ENCODE measurements at places on chromosomes 5 and 9.

DNA sequence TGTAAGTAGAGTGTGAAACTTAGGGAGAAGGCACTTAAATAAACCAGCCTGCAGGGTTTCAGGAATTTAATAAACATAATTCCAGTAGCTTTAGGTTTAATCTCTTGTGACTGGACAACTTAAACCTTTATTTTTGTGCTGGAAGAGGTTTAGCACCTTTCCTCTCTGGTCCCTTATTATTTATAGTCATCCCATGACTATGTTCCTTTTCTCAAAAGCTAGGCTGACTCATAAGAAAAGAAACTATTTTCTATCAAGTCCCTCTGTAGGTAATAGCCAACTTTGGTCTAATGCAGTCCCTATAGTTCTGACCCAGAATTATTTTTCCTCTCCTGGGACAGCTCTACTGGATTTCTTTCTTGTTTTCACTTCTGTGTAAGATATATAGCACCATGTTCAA is 588.9 kb downstream of the NR2F1-AS1 start:
- no peak for DNase-seq

DNA sequence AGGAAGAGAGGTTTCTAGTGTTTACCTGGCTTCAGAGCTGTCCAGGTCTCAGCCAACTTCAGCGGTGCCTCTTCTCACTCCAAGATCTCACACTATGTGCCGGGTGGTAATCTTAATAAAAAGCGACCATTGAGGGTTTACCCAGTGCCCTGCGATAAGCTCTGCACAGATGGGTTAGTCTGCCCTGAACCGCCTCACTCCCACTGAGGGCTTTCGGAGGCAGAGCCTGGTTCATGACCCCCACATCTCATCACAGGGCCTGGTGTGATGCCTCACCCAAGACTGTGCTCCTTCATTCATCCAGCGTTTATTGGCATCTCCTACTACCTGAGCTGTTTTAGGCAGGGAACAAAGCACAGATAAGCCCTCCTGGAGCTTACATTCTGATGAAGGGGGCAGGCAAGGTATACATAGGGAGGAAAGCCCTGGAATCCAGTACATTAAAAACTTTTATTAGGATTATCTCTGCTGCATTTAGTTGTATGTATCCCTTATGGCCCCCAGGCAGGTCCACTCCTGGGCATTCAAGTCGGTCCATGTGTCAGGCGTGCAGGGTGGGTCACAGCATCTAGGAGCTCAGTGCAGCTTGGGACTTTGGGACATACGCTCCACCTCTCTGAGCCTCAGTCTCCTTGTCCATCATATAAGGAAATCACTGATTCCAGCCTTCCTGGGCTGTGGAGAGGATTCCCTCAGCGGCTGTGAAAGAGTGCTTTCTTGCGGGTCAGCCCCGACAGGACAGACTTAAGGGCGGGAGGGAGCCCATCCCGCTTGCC is 613 bp upstream of the COL15A1 start:
- DNase-seq, result no peak

GRCh38 chr5:35236770-35237169 is 6.5 kb upstream of the PRLR start:
- DNase-seq, result no peak

- DNase-seq, result no peak
Measured at GRCh38 chr5:11903614-11904264, 507 bp downstream of the CTNND2 start.

DNA sequence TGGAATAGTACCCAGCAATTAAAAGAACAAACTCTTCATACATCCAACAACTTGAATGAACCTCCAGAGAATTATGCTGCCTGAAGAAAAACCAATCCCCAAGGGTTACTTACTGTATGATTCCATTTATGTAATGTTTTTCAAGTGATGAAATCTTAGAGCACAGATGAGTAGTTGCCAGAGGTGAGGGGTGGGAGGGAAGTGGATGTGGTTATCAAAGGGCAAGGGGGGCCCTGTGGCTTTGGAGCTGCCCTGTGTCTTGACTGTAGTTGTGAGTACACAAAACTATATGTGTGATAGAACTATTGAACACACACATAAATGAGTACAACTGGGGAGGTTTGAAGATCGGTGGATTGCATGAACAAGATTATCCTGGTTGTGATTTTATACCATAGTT is 115.8 kb upstream of the SLC25A48 start:
- no peak for DNase-seq

DNA sequence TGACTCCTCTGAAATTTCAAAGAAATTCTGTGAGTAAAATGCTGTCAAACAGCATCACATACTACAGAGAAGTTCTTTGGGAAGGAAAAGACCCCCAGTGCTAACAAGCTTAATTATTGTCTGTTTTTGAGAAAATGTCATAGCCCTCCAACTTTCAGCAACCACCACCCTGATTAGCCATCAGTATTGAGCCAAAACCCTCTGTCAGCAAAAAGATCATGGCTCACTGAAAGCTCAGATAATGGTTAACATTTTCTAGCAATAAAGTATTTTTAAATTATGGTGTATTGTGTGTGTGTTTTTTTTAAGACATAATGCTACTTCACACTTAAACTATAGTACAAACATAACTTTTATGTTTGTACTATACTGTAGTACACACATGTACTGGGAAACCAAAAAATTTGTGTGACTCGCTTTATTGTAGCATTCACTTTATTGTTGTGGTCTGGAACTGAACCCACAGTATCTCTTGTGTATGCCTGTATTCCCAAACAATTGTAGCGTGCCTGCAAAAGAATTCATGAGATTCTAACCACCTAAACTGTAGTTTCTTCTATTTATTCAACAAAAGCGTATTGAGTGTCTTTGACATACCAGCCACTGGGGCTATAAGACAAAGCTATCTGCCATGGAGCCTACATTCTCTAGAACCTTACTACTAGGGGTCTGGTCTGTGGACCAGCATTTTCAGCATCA is 31.6 kb downstream of the TLE4 start:
- DNase-seq, result no peak

GRCh38 chr5:109857405-109858031 is 167.8 kb downstream of the MAN2A1 start:
- DNase-seq, result peak; percentile 46

GRCh38 chr9:23643656-23644258 is 182.3 kb downstream of the ELAVL2 start:
- DNase-seq, result no peak

DNA sequence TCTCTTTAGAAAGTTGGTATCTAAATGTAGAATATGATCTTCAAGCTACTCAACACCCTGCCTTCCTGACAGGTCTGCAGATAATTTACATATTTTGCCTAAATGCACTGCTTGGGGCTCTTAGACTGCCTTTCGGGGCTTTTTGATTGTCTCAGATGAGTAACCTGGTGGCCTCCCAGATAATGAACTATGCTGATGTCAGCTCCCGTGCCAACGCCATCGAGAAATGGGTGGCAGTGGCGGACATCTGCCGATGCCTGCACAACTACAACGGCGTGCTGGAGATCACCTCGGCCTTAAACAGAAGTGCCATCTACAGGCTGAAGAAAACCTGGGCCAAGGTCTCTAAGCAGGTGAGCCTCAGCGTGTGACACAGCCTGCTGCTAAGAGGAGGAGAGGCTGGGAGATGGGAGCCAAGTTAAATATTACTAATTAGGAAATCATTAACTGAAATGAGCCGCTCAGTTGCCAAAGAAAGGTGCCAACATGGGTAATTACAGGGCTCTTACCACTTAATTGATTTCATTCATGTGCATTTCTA is 20.8 kb upstream of the CKMT2 start:
- peak; percentile 54 for DNase-seq

DNA sequence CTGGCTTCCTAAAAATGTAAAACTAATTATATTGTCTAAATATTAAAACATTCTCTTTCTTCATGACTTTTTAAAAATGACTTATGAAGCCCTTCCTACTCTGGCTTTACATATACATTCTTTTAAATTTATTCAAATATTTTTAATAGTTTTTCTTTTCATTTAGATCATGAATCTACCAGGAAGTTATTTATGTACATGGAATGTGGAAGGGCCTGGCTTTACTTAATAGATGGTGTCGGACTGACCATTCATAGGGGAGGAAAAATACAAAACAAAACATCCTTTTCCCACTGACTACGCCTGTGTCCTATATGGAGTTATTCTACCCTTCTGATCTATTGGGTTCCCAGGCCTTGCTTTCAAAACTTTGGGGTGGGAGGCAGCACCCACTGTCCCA is 129.8 kb downstream of the MACROH2A1 start:
- DNase-seq, result no peak

DNA sequence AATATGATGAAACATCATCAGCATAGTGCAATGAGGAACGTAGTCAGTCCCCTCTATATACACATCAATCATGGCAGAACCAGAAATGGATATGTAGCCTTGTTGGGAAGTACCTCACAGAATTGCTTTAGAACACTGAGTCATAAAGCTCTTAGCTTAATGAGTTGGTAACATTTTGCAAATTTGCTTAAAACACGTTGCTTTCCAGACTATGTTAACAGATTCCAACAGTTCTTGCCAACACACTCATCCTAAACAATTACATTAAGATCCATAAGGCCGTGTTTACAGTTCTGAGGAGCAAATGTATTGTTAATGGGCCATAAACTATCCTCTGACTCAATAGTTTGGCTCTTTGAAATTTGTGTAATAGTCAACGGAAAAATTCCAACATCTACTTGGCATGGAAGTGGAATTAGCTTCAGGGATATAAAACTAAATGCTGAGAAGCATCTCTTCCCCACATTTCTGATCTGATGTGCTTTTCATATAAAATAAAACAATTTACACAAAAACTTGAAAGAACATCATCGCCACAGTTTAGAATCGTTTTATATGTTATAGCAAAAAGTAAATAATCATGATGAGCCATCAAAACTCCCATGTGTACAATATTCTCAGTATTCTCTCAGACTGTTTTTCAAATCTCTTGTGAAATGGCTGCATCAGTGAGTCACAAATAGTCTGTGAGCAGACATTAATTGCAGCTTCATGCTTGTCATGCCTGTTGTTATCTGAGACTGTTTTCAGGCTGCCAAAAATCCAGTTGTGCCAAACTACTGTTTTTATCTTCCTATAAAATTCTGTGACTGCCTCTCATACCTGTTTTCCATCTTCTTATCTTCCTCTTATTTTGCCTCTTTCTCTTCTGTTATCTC is 291.9 kb downstream of the COX7C start:
- no peak for DNase-seq

- no peak for DNase-seq
Measured at GRCh38 chr5:132776938-132777208, 166 bp downstream of the SEPTIN8 start.

- DNase-seq, result no peak
Measured at GRCh38 chr5:127085796-127086195, 12.5 kb upstream of the C5orf63 start.
